ENCODE measurements at places on chromosomes 16 and 17.

DNA sequence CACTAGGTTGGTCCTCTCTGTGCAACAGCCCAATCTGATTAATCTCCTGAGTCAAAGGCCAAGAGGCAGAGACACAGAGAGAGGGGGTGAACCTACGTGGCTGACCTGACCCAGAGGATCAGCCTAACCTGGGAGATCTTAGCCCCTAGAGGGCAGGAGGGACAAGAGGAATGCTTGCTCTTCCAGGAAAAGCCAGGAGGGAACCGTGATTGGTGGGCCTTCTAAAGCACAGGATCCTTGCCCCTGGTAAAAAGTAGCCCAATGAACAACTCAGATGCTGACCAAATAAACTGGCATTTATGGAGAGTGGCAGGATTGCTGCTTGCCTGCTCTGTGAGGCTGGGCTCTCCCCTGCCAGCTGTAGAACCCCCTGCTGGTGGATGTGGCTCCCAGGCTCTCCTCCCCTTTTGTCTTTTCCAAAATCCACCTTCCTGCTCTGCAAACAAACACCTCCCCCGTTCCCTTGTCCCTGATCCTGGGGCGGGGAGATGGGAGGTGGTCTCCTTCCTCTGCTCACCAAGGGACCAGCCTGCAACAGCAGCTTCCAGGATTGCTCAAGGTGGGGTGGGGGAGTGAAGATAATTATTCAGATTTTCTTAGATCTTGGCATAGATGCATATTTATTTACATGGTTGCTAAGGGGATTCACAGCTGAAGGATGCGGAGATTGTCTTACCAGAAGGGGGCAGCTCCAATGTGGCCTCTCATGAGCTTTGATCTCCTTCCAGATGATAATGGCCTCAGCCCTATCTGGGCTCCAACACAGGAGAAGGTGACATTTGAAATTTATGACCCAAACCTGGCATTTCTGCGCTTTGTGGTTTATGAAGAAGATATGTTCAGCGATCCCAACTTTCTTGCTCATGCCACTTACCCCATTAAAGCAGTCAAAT lies 71.9 kb downstream of the SDR42E1 start:
- no peak for DNase-seq

DNA sequence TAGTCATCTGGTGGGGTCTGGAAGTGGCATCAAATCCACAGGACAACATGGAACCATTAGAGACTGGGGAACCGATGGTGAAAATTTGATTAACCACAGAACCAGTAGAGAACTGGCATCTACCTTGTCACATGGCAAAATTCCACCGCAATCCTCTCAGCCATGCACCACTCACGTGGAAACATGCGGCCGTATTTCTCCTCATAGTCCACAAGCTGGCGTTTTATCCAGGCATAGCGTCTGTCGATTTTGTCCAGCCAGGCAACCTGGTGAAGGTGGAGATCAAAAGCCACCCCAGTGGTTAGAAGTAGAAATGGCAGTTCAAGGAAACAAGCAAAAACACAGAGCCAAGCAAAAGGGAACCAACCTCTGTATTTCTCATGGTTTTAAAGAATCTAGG lies 87.6 kb downstream of the VPS53 start:
- DNase-seq: no peak

- no peak for DNase-seq
Measured at GRCh38 chr16:23334457-23334853, 32.4 kb downstream of the SCNN1B start.

DNA sequence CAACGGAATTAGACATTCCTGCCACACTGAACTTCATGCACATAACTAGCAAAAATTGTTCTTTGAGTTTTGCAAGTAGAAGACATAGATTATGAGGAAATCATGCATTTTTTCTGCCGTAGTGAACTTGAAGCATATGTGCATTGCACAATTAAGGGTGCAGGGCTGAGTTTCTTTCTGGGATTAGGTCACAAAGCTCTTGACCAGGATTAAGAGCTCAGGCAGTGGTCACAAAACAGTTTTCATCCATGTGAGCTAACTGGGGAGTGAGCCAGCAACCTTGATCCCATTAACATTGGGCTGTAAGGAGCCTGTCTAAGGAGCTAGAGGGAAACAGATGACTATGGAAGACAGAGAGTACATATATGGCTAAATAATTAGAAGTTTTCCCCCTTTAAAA lies 143.7 kb downstream of the PMP22 start:
- peak; percentile 33 for DNase-seq

DNA sequence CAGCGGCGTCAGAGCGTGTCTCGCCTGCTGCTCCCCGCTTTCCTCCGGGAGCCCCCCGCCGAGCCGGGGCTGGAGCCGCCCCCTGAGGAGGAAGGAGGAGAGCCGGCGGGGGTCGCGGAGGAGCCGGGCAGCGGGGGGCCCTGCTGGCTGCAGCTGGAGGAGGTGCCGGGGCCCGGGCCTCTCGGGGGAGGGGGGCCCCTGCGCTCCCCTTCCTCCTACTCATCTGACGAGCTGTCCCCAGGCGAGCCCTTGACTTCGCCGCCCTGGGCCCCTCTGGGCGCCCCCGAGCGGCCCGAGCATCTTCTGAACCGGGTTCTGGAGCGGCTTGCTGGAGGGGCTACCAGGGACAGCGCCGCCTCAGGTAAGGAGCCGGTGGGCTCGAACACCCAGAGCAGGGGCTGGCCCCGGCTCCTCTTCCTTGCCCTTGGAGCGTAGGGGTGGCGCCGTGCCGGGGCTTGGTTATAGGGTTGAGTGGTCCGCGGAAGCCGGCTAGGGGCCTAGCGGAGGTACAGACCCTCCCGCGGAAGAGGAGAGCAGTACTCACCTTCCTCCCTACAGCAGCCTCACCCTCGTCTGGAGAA lies 841 bp downstream of the RAPGEFL1 start:
- DNase-seq: no peak

DNA sequence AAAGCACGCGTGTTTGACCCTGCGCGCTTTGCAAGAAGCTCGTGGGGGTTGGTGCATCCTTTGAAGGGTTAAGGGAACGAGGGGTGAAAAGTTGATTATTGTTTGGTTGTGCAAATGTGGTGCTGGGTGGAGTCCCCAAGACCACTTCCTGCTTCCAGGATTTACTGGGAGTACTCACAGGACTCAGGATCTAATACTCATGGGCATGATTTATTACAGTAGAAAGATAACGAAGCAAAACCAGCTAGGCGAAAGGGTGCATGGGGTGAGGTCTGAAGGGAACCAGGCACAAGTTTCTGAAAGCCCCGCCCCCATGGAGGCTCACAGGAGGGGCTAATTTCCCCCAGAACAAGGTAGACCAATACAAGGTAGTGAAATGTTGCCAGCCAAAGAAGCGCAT lies 58.8 kb downstream of the RPTOR start:
- no peak for DNase-seq

GRCh38 chr17:8333281-8333680 lies 6.4 kb upstream of the ODF4 start:
- DNase-seq: no peak

GRCh38 chr17:31401456-31402254 lies 10.2 kb downstream of the RAB11FIP4 start:
- no peak for DNase-seq
